Tibial artery (tissue), 4 donors: ENCODE measurements at places on chromosomes 4 and X.

GRCh38 chr4:13059019-13059418 is 425.1 kb downstream of the RAB28 start:
- DNase-seq, result no peak

- DNase-seq, result peak; percentile 47
Measured at GRCh38 chr4:10077076-10077475, 39.5 kb downstream of the WDR1 start.

GRCh38 chr4:185134307-185134869 is 8.7 kb upstream of the SLC25A4 start:
- DNase-seq, result no peak

DNA sequence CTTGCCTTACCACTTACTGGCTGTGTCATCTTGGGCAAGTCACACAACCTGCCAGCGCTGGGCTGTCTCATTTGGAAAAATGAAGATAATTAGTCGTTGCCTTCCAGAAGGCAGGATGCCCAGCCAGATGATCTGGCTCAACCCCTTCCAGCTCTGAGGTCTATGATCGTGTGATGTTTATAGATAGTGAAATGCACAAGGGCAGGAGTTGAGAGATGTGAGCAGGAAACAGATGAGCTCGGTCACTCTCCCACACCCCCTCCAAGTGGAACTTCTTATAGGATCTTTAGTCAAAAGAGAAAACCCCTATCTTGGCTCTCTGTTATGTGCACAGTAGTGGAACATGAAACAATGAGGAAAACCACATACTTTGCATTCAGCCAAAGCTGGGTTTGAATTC is 336.8 kb upstream of the PPARGC1A start:
- no peak for DNase-seq

GRCh38 chr4:97866821-97867556 is 276.3 kb downstream of the STPG2 start:
- no peak for DNase-seq

DNA sequence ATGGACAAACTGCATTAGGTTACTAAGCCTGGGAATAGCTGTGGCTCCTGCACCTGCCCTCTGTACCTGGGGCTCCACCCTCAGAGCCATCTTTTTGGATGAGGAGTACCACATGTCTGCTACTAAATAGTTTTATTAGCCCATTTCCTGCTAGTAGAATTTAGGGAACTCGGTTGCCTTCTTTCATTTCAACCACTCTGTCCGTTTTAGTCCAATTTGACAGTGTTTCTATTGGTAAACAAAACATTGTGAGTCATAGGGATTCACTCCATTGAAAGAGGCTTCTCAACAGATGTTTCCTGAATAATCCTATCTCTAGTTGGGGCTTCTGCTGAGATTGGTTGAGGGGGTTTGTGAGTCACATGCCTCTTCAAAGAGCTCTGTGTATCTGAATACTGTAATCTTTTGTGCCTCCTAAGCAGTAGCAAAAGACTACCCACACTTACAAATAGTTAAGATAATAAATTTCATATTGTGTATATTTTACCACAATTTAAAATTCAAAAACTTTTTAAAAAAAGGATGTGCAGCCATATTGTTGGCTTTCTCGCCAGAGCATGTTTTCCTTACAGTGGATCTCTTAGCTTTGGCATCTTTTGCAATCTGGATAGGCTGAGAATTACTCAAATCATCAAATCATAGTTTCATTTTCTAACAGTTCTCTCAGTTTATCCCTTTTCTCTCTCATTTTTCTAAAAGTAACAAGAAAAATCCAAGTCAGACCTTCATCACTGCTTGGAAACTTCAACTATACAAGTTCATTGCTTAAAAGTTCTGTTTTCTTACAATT is 9.9 kb downstream of the FAM200B start:
- DNase-seq, result no peak

DNA sequence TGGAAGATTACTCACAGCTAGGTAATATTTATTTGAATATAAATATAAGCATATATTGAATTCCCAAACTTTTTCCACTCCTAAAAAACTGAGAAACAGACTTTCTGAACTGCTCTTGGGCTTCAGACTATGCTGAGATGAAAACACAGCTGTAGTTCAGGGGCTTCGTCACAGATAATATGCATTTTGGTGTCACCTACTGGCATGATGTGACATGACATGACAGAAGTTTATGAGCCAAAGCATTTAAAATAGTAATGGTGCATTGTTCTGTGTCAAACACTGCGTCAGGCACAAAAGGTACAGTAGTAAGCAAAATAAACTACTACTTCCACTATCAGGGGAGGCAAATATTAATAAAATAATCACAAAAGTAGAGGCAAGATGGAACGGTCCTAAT is 171.3 kb downstream of the BTC start:
- no peak for DNase-seq

- no peak for DNase-seq
Measured at GRCh38 chr4:70902577-70903290, 565 bp downstream of the MOB1B start.

DNA sequence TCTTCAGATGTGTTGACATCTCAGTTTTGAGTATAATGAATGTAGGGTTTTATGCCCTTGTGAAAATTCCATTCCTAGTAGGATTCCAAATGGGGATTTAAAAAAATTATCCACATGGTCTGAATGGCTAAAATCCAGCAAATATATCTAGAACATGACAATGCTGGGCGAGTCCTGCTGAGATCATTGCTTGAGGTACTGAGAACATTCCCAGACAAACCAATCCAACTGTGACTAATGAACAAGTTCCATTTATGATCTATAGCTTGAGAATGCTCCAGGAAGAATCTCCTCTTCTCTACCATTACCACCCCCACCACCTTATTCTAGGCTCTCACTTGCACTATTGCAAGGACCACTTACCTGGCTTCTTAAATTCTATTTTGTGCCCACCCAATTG is 77.2 kb upstream of the IL1RAPL2 start:
- no peak for DNase-seq

GRCh38 chrX:31228415-31228832 is 156.6 kb upstream of the FTHL17 start:
- peak; percentile 24 for DNase-seq

DNA sequence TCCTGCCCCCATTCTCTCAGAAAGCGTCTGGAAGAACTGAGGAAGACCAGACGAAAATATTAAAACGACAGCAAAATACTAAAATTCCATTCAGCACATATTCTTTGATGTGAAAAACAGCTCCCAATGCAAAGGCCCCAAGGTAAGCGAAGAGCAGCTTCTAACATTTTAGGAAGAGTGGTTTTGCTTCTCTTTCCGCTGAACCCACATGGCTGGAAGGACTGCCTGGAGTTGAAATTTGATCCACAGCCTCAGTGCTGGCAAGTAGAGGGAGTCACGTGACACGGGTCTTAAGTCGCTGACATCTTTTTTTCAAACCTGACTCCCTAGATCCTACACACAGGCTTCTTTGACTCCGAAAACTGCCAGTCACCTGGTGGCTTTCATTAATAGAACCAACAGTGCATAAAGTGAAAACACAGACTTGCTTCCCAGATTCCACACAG is at the start of gene FAM13A:
Gene FAM13A, minus strand, starts transcription at position 233 of the 446 bp plus-strand sequence. Its CDS starts 221 bp downstream, at position 12.
- DNase-seq, result peak; percentile 90
